Natural killer cell (primary cell): ENCODE measurements at places on chromosomes 4 and X.

DNA sequence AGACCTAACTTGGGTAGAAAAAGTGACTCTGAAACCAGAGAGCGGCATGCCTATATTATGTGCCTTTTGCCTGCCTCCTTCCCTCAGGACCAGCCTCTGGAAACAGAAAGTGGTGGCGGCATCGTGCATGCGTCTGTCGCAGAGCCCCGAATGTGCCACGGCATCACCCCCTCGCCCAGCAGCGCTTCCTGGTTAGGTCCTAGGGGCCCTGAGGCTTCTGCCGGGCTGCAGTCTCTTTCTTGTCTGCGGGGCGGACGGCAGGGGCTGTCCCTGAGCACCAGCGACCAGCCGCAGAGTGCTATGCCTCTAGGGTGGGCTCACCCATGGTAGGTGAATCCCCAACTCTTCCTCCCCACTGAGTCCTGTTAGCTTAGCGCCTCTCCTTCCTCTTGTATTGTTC lies 68.7 kb downstream of the VSIG4 start:
- no peak for DNase-seq

GRCh38 chr4:126213996-126214395 lies 899.2 kb downstream of the FAT4 start:
- DNase-seq, result no peak

DNA sequence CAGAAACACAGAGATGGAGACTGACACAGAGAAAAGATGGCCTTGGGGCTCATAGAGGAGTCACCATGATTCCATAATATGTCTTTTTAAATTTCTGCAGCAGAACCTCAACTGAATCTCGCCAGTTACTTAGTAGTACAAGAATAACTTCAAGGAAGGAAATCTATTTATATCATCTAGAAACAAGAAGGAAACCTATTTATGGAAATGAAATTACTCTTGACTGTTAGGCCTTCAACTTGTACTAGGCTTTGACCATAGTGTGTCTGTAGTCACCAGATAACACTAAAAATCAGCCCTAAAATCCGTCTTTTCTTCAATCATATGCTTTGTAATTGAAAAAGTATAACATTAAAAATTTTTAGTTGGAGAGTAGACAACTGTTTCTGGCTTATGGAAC lies 740.4 kb downstream of the TRIML1 start:
- no peak for DNase-seq

- no peak for DNase-seq
These were observed 692.6 kb downstream of the FAM133A start for GRCh38 chrX:94366616-94367015.

- DNase-seq, result no peak
These were observed 31.9 kb downstream of the JADE1 start for GRCh38 chr4:128841402-128841801.

- no peak for DNase-seq
These were observed 66.7 kb upstream of the VCX2 start for GRCh38 chrX:8237718-8238117.

- no peak for DNase-seq
These were observed 25.3 kb upstream of the TRIM60 start for GRCh38 chr4:165006456-165006855.

DNA sequence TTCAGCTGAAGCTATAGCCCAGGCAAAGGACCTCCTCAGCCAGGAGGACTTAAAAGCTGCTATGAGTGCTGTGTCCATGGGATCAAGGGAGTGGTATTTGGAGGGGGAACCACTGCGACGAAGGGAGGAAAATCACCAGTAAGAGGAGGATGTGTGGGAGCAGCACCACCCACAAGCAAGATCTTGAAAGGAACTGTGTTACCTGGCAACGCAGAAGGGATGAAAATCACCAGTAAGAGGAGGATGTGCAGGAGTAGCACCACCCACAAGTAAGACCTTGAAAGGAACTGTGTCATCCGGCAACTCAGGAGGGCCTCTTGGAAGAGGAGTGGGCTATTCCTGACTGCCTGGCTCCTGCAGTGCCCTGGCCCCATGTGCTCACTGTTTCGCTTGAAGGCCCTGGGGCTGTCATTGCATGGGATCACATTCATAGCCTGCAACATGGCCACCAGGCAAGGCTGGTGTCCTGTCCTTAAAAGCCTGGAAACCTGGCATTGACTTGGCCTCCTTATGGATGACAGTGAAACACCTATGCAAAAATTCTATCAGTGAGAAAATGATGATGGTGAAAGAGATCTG lies 48.3 kb downstream of the TRMT44 start:
- no peak for DNase-seq

DNA sequence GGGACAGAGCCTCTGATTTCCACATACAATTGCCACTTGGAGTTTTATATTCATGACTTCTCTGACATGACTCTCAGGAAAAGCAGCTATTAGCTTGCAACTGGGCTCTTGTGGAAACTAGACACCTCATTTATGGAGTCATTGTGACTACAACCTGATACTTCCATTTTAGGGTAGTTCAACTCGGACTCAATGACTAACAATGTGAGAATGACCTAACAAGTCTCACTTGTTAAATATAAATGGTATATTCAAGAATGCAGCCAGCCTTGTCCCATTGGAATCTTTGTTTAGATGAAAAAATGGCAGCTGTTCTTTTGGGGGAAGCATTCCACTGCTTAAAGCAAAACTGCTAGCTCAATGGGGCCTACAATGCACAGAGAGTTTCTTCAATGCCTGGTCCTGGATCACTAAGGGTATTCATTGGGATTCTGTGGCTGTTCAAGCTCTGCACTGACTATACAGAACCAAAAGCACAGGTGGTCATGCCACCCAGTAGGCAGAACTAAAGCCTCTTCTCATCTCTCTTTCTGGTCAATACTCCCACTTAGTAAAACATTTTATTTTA lies 36.5 kb upstream of the GLRA3 start:
- DNase-seq, result no peak

GRCh38 chr4:165308166-165308565 lies 19.3 kb upstream of the MSMO1 start:
- no peak for DNase-seq

DNA sequence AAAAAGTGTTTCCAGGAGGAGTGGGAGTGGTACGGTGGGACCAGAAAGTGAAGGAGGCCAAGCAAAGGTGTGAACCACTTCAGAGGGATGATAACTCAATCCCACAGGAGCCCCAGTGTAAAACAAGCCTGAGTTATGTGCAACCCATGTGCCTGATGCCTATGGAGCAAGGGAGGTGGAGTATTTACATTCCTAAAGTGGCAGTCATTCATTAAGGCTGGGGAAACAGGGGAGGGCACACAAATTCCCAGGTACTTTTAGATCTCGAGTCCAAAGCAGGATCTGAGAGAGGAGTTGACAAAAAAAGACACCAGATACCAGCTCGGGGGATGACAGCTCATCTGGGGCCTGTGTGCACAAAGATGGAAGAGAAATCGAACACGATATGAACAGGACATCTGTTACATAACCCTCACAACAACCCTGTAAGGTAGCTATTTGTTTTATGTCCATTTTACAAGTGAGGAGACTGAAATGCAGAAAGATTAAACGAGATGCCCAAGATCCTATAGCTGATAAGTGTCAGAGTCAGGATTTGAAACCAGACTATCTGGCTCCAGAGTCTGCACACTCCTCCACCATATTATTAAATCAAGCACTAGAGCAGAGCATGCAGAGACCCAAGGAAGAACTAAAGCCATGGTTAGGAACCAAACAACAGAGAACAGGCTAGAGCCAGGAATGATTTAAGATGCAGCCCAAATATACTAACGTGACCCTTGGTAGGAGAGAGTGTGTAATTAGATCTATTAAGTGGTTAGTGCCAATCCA lies 91.9 kb upstream of the MAPK10 start:
- DNase-seq, result no peak

GRCh38 chr4:17418010-17418409 lies 93.9 kb downstream of the QDPR start:
- no peak for DNase-seq

GRCh38 chr4:58760100-58760499 lies 1649.9 kb upstream of the IGFBP7 start:
- no peak for DNase-seq

- no peak for DNase-seq
These were observed 185.9 kb downstream of the SLC4A4 start for GRCh38 chr4:71524756-71525155.

DNA sequence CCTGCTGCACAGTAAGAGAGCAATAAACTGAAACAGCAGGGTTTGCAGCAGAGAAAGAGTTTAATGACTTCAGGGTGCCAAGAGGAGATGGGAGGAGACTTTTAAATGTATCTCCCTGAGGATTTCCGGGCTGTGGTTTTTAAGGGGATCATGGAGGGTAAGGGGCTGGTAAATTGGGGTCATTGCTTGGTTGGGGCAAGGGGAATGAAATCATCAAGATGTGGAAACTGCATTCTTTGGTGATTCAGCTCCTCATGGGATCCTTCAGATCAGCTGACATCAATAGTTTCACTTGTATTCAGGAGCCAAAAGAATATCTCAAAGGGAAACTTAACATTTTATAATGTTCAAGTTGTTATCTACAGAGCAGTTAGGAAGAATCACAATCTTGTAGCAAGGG lies 174.3 kb upstream of the ANXA10 start:
- no peak for DNase-seq

GRCh38 chr4:56048702-56049431 lies 100.1 kb downstream of the CEP135 start:
- no peak for DNase-seq

- no peak for DNase-seq
These were observed 1403.5 kb upstream of the PABPC4L start for GRCh38 chr4:135605076-135605475.
